Fibroblast of lung (primary cell): ENCODE measurements at places on chromosomes 2 and 18. TPM values are rescaled to one million over a fixed set of nuclear protein-coding genes. Genes with fewer than 3 reads are reported as not detected.

DNA sequence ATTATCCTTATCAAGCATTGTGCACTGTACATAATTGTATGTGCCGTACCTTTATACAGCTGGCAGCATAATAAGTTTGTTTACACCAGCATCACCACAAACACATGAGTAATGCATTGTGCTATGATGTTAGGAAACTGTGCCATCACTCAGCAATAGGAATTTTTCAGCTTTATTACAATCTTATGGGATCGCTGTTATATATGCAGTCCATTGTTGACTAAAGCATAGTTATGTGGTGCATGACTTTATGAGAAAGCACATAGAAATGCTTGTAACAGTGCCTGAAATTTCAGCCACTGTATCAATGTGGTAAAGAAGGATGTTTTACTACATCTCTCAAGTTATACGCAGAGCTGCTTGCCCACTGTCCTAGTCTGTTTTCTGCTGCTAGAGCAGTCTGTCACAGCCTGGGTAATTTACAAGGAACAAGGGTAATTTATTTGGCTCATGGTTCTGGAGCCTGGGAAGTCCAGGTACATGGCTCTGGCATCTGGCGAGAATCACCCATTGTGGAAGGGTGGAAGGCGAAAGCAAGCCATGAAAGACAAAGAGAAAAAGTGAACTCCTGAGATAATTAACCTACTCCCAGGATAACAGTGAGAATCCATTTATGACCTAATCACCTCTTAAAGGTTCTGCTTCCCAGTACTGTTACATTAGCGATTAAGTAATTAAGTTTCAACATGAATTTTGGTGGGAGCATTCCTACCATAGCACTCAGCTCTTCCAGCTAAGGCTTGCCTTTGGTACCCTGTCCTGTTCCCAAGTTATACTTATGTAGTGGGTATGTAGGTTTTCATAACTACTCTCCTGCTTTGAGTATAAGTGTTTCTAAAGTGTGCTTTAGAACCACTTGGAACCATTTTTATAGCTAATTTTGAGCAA lies 4.6 kb downstream of the MAP3K20 start:
- DNase-seq = peak; percentile 98

GRCh38 chr18:55483266-55483871 lies 104.6 kb downstream of the TCF4 start:
- DNase-seq = no peak

DNA sequence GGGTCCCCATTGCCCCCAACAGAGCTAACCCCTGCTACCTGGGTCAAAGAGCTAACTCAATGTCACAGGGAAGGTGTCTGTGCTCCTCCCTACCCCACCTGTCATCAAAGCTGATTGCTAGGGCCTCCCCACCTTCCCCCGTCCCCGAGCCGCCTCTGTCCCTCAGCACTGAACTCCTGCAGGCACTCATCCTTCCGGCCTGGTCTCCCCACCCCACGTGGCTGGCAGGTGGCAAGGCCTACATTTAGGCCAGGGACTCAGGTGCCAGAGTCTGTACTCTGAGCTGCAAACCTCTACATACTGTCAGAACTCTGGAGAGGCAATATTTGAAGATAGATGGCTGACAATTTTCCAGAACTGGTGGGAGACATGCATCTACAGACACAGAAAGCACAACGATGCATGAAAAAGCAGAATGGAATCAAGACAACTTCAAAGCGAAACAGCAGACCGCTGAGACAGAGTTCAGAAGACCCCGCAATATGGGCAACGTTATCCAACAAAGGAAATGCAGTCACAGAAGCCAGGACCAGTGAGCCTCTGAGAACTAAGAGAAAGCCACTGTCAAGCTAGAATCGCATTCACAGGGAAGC lies 195.8 kb downstream of the HDAC4 start:
- no peak for DNase-seq

- no peak for DNase-seq
Observed at GRCh38 chr2:214401580-214401979, 9.3 kb upstream of the VWC2L start.

- DNase-seq = peak; percentile 78
Observed at GRCh38 chr2:146821836-146822316, 1023.0 kb upstream of the ACVR2A start.

- no peak for DNase-seq
Observed at GRCh38 chr2:11508279-11508678, 25.6 kb upstream of the GREB1 start.

- no peak for DNase-seq
Observed at GRCh38 chr2:237759176-237759575, 39.4 kb upstream of the RBM44 start.

DNA sequence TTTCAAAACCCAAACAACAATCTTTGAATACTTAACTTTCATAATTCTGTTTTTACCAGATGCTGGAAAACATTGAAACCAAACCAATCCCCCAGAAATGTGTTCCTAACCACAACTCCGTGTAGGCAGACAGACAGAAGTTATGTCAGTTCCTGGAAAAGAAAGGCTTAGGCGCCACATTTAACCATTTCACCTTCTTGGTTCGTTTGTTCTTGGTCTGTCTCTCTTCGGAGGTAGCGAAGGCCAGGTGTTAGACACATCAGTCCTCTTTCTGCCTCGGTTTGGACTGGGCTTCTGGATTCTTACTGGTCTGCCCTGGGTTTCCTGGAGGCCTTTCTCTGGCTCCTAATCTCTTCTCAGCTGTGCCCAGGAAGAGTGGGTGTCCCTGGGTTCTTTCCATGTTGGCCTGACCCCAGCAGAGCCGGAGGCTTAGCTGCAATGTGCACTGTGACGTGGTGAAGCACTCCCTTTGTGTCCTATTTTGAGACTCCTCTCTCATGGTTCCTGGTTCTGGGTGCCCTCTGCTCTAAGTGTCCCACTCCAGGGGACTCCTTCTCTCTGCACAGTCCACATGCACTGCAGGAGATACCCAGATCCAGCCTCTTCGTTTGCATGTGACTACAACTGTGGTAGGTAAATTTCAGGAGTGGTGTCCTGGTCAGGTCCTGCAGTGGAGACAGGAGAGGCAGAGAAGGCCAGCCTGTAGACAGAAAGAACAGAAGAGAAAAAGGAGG lies 23.1 kb upstream of the RAB31 start:
- peak; percentile 77 for DNase-seq

DNA sequence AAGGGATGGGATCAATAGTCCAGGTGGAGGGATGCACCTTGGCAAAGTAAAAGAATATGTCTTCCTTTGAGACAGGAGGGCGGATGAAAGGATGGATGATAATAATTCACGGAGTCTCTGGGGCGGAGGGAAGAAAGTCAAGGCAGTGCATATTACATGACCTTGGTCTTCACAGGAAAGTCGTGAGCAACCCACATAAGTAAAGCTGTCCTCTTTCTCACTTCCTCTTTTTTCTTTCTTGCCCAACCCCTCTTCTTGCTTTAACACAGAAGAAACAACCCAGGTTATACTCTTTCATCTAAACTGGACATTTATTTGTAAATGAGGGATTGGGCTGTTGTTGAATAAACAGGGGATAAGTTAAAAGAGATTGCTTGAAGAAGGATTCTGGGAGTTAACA lies 168.7 kb upstream of the SKOR2 start:
- no peak for DNase-seq

DNA sequence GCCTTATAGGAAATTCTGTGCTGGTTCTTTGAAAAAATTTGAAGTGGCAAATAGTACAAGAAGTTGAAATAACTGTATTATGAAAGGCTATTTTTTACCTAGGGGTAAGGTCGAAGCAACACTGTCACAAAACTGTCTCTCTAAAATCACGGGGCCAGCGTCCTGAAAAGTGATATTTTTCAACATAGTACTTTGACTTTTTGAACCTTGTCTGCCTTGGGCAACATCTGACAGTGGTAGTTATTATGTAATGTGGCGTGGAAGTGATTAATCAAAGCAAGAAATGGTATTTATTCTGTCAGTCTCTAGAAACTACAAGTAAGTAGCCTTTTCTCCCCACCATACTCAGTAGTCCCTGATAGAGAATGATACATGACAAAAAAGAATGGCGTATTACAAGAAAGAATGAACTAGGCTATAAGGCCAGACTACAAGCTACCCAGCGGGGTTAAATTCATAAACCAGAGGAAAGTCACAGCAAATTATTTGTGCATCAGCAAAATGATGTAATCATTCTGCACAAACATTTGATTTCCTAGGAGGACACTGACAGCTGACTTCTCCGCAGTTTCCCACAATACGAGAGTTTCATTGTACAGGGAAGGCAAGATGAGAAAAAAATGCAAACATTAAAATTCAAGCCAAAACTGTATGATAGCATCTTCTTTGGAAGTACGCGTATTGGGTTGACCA lies 9.8 kb downstream of the GEN1 start:
- no peak for DNase-seq

DNA sequence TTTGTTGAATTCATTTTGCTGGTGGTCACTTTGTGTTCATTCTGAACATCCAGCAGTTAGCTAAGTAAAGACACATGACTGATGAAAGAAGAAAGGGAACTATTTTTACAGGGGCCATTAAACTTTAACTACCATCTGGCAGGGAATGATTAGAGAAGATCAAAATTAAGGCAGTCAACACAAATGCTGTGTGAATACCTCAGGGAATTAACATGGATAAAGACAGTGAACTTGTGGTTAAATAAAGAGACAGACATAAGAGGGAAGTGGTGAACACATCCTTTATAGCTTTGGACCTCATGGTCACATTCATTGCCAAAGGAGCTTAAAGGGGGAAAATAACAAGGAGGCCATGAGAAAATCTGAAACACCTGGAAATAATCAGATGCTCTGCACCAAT lies 52.6 kb upstream of the ATP5MC3 start:
- DNase-seq = peak; percentile 8

- DNase-seq = no peak
Observed at GRCh38 chr2:108632332-108633160, 86.7 kb upstream of the RANBP2 start.

- peak; percentile 46 for DNase-seq
Observed at GRCh38 chr2:165582409-165582808, 112.9 kb downstream of the CSRNP3 start.

GRCh38 chr2:132680544-132680943 lies 10.5 kb upstream of the LYPD1 start:
- DNase-seq = no peak

DNA sequence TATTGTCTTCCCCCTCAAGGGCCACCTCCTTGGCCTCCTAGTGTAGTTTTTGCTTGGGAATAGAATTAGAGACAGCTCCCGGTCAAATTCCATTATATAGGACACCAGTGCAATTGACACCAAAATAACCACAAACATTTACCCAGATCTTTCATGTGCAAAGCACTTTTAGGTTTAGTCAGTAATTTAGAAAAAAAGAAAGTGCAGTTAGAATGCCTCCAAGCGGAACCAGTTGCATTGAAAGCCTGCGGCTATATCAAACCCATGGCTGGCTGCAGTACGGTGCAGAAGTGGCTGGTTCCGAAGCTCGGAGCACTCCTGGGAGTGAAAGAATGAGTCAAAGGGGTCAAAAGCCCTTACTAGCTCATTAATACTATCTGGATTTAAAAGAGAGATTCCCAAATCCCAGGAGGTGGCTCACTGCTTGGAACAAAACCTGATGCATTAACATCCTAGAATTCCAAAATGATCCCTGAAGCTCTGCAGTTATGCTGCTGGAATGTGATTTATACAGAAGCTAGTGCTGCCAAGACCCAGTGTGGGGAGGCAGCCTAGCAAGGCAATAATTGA lies 432.2 kb upstream of the KLHL29 start:
- DNase-seq = no peak

GRCh38 chr2:118055512-118056164 lies 32.6 kb upstream of the INSIG2 start:
- no peak for DNase-seq

DNA sequence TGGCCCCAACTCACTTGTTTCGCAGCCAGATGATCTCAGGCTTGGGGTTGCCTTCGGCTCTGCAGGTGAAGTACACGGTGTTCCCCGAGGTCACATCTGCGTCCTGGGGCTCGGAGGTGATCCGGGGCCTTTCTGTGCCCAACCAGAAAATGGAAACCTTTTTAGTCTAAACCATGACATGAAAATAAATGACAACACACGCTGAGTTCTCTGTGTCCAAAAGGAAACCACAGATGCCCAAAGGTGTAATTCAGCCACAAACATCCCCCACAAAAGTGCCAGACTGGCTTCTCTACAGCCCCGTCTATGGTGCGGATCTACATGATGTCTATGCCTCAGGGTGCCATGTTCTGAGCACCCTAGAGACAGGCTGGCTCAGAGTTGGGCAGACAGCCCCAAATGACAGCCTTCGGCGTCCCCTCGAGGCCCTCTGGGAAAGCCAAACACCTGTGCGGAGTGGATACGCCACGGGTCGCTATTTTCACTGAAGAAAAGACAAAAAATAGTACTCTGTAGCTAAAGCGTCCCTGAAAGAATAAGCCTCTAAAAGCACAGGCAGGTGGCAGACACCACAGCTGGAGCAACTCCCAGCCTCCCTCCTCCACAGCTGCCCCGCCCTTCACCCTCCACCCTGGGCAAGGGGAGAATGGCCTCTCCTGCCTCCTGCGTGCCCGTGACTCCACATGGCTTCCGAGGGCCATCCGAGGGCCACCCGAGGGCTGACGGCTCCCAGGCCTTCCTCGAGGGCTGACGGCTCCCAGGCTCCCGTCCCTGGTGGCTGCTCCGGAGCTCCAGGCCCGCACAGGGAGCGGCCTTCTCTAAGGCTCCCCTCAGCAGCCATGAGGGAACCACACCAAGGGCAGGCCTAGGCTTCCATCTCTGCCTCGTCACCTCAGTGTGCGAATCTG lies 67.1 kb downstream of the PXDN start:
- no peak for DNase-seq

GRCh38 chr2:233307565-233307964 lies at the start of gene SAG:
SAG (plus strand) TSS chr2:233307816; CDS start chr2:233309190, 1,374 bp downstream.
- DNase-seq = no peak

HTRA2 gene
- total RNA-seq = 45.7 and 47.8 TPM in 2 replicates

NOSTRIN gene
- 0.50 TPM in 1 of 2 replicates, not detected in the other for total RNA-seq

IL1A gene
- 0.17 and 0.26 TPM in 2 replicates for total RNA-seq

SIX2 gene
- under 0.01 TPM in 1 of 2 replicates, not detected in the other for total RNA-seq

FAM210A gene
- 15.2 and 17.5 TPM in 2 replicates for total RNA-seq

TLX2 gene
- under 0.01 TPM in 1 of 2 replicates, not detected in the other for total RNA-seq

DSG2 gene
- 0.33 and 1.0 TPM in 2 replicates for total RNA-seq

RAB6C gene
- not detected in 2 replicates for total RNA-seq

COL4A4 gene
- 0.17 and 0.51 TPM in 2 replicates for total RNA-seq

CCDC85A gene
- not detected in 2 replicates for total RNA-seq

UGT1A6 gene
- not detected in 2 replicates for total RNA-seq

PLCD4 gene
- total RNA-seq = 3.9 and 10.7 TPM in 2 replicates
